Caco-2 (cell line): ENCODE measurements at places on chromosomes 3 and 15.

GRCh38 chr15:39468331-39468730 lies 112.5 kb upstream of the THBS1 start:
- DNase-seq = no peak

DNA sequence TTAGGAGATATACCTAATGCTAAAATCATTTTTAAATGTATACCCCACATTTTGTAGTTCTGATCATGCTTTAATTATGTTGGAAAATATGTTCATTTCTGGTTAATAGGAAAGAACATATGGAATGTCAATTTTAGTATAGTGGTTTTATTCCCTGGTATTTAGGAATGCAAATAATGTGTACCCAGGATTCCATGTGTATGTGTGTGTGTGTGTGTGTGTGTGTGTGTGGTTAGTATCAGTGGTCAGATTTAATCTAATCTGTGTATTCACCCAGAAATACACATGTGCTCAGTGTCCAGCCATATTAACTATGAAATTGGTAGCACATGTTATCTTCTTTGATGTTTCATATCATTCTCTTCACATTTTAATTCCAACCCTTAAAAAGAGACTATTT lies 233.5 kb upstream of the DCBLD2 start:
- DNase-seq = no peak

DNA sequence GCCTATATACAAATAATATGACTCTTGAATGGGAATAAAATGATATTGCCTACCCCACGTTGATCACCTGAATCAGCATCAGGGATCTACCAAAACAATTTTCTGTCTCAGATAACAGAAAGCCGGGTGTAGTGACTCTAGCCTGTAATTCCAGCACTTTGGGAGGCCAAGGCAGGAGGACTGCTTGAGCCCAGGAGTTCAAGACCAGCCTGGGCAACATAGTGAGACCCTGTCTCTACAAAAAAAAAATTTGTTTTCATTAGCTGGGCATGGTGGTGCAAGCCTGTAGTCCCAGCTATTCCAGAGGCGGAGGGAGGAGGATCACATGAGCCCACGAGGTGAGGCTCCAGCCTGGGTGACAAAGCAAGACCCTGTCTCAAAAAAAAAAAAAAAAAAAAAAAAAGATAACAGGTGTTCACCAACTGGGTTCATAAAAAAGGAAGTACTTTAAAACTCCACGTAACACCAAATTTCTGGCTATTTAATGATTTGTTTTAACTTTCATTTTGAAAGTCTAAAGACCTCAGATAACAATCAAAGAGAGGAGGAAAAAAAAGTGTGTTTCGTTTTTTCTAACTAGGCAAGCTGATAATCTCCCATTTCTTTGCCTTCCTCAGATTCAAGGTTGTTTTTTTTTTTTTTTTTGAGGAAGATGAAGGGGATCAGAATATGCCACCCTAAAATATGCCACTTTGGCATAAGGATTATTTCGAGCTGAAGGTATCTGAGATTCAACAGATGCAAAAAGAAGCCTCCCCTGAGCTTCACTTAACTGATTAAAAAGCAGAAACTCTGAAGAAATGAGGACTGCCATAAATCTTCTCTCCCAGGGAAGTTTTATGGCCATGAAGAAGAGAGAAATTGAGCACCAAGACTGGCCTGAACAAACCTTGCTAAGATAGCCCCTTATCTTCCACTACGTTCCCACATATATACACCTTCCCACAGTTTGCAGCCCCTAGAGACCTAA lies 44.1 kb downstream of the TRANK1 start:
- no peak for DNase-seq

- no peak for DNase-seq
Observed at GRCh38 chr3:5093731-5094130, 28.4 kb upstream of the ARL8B start.

DNA sequence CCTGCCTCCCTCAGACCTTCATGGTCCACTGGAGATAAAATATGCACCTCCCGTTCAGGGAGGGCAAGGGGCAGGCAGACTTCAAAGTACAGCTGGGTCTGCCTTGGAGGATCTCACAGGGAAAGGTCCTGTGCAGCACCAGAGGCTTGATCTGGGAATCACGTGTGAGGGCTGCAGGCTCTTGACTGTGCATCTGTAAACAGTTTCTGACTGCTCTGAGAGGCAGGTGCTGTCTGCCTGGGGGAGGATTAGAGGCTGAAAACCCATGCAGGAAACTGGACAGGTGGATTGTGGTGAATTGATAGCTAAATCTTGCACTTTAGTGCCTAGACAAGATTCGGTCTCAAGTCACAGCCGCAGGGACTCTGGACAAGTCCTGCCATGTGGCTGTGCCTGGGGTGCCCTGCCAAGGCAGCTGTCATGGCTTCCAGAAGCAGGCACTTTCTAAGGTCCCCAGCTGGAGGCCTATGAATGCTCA lies 239.3 kb downstream of the EPHB1 start:
- DNase-seq = peak; percentile 34

DNA sequence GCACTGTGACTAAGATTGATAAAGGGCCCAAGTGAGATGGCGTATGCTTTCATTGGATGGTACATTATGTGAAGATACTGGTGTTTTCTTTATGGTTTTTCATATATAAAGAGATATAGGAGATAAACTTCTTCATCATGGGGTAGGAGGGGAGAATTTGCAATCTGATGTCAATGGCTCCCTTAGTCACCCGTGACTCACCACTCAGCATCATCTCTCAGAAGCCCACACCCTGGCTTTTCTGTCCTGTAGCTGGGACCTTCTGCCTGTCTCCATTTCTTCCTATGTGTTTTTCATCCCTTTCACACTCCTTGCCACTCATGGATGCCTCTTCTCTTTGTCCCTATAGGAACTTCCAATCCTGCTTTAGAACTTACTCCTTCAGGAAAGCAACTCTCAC lies 114.3 kb upstream of the SEMA6D start:
- DNase-seq = no peak

GRCh38 chr3:185770109-185770508 lies 54.7 kb downstream of the IGF2BP2 start:
- no peak for DNase-seq

DNA sequence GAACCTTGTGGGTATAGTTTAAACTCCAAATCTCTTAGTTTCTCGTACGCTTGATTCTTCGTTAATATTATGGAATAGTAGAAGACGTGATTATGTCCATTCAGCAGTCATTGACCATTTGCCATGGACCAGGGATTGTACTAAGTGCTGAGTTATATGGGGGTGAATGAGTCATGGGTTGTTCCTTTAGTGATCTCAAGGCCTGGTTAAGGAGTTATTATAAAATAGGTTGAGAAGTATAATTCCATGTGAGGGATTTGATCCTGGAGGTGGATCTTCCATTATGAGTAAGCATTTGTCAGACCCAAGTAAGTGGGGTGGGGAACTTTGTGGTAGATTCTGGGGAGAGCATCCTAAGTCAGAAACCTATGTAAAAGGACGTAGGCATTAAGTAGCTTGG lies 15.4 kb downstream of the NR2C2 start:
- DNase-seq = no peak

DNA sequence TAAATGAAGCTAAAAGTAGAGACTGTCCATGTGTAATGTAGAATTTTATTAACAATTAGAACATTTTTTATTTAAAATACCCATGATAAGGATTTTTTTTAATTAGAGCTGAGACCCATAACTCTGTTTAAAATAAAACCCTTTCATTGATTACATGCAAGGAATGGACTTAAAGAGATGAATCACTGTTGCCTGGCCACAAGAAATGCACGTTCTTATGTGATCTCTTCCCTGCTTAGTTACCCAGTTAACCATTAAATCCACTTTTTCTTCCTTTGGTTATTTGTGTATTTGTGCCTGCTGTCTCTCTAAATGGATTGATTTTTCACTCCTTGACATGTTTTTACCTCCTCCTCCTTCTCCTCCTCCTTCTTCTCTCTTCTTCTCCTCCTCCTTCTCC lies 83.3 kb upstream of the SLITRK3 start:
- no peak for DNase-seq

GRCh38 chr3:146464783-146465182 lies 4.6 kb downstream of the PLSCR2 start:
- no peak for DNase-seq

GRCh38 chr3:12451481-12451880 lies 32.8 kb upstream of the TSEN2 start:
- no peak for DNase-seq

DNA sequence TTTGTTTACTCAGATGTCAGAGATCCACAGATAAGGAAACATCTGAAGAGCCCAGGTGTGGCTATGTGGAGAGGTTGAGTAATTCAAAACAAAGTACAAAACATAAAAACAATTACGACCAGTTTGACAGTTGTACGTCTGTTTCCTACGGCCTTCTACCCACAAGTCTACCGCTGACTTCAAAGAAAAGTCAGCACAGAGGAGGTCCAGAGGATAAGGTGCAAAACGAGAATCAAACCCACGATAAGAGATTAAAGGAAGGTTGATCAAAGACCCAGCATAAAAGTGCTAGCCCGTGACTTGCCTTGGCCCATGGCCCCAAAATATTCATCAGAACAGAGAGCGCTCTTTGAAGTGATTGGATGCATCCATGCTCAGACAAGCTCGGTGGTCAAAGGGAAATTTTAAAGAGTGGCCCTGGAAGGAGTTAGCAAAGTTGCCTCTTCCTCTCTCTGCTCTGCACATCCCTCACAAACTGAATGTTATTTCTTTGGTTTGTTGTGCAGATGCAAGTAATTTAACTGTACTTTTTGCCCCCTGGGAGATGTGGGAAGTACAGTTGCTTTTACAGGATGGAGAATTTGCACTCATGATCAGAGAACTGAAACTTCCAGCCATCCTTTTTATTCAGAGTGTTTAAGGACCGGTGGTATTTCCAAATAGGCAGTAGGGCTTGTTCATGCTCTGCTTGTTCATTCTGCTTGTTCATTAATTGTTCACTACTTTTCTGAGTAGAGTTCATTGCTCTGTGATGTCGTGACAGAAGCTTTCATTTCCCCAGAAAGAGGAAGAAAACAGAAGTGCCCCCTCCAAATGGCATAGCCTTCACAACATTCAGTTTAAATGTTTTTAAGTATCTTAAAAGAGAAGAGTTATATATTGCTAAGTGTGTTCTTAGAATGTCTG lies 31.1 kb downstream of the MME start:
- DNase-seq = no peak

DNA sequence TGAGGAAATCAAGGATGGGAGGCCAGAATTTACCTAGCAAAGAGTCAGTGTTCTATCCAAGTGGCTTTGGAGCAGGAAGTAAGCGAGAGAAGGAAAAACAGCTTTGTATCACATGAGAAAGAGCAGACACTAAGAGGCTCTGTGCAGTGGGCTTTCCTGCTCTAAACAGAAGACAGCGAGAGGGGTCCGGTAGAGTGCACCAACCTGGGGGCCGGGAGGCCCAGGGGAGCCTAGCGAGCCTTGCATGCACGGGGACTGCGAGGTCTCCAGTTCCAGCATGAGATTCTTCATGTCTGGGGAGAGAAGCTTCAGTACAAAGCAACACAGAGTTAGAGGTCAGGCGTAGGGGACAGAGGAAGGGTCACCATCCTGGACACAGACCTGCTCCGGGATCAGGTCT lies 33.5 kb downstream of the COLQ start:
- DNase-seq = no peak

DNA sequence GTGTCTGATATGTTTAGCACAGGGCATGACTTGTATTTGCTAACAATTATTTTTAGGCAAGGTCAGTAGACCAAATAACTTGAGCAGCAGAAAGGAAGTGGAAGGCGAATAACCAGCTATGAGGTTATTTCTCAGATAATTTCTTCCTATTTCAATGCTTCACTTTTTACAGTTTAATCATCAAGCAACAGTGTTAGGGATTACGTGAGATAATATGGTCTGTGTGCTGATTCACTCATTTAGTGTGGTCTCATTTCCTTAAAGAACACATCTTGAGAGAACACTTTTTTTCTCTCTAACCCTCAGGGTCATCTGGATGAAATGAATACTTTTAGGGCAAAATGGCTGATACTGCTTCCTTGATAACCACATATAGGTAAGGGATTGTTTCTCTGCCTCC lies 126.0 kb upstream of the CCNL1 start:
- DNase-seq = no peak

DNA sequence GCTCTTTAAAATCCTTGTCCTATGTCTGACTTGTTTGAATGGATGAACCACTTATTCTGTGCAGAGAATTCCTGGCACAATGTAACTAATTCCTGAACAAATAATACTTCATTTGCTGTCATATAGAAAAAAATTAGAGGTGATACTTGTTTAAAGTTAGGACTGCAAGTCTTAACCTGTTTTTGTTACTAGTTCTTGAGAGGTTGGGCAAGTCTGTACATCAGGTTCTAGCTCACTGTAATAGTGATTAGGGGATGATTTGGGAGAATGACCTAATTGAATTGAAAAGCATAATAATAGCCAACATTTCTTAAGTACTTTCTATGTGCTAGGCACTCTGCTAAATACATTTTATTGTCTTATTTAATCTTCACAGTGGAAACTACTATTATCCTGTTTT lies 49.3 kb downstream of the GMPS start:
- DNase-seq = no peak

DNA sequence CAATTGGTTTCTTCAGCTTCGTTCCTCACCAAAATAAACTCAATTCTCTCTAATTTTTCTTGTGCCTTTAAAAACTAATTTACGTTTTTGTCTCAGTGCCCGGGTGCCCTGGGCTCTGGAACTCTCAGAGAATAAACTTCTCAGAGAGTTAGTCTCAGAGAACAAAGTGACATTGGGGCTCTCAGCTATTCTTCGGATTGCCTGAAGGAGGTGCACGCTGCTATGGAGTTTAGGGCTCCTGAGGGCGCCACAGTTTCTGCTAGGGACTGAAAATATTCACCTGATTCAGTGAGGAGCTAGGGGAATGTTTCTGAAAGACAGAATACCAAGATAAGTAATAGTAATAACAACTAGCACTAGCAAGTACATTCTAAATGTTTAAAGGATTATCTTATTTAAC lies 22.7 kb downstream of the ZIC4 start:
- DNase-seq = no peak

DNA sequence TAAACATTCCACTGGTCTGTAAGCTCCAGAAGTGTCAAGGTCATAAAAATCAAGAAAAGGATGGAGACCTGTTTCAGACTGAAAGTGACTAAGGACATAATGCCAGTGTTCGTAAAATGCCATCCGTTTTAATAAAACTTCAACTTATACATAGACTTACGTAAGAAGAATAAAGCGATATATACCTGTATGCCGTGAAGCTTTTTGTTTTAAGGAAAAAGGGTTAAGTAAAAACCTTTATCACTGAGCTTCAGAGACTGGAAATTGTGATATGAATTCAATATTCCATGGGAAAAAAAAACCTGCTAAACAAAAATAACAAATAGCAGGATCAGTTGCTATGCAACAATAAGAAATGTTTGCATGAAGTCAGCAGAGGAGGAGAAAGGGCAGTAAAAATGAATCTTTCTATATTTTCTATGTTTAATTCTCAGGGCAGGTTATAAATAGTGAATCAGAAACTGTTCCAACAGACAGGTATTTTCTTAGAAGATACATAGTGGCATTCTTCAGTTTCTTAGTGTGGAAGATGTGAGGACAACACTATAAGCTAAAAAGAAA lies 42.5 kb downstream of the CHSY1 start:
- DNase-seq = no peak

DNA sequence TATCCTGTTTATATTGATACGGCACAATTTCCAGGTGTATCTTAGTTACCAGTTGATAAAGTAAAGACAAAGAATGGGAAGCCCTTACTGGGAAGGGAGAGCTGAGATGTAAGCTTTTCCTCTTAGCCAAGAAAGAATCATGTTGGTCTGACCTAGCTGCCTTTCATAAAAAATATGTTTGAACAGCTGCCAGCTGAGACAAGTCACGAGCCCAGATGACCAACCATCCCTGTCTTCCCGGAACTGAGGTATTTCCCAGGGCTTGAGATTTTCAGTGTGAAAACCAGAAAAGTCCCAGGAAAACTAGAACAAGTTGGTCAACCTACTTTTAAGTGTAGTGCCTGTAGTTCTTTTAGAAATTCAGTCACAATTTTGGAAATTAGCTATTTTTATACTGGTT lies 3.6 kb upstream of the MYH15 start:
- no peak for DNase-seq
